SJSA1 (cell line): ENCODE measurements at places on chromosomes 6 and 20.

DNA sequence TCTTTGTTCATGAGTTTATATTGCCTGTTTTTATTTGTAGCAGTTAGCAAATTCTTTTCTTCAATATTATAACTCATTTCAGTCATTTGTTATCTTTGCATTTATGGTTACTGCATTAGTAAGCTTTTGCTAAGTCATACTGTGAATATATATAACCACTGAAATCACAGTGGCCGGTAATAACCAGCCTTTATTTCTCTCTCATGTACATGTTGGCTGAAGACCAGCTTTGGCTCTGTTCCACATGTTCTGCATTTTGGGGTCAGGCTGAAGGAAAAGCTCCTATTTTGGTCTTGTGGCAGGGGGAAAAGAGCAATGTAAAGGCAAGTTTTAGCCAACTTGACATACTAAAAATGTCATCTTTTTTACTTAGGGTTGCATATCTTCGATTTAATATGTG is 276.3 kb downstream of the BCKDHB start:
- no peak for DNase-seq
- no peak overlapping the region for H3K27ac ChIP-seq
- H3K36me3 ChIP-seq: no peaks in the 10 kb centered on the region
- H3K4me1 ChIP-seq: no peaks in the 10 kb centered on the region

DNA sequence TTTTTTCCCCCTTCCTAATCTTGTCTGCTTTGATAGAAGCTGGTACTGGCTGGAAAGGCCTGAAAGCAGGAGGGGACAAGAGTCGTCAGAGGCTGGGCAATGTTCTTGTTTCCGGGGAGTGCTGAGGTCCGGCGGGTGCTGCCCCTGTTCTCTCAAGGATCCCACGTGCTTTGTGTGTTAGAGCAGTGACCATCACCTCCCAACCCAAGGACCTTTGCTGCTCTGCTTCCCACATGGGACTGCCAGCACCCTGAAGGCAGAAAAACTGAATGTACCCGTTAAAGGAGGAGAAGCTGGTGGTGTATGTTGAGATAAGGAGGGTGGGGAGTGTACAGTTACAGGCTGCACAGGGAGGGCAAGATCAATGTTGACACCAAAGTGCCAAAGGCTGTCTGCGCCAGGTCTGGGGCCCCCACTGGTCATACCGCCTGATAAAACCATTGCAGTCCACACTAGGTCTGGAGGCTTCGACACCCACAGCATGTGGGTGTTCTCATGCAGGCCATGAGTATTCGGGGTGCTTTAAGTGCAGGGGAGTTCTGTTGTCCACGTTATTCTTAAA is 15.0 kb downstream of the C20orf173 start:
- H3K27ac ChIP-seq: no peak overlapping the region
- H3K4me1 ChIP-seq: peaks cover 8% of the 10 kb centered on the region
- no peak overlapping the region for H3K4me3 ChIP-seq
- no peak for DNase-seq

DNA sequence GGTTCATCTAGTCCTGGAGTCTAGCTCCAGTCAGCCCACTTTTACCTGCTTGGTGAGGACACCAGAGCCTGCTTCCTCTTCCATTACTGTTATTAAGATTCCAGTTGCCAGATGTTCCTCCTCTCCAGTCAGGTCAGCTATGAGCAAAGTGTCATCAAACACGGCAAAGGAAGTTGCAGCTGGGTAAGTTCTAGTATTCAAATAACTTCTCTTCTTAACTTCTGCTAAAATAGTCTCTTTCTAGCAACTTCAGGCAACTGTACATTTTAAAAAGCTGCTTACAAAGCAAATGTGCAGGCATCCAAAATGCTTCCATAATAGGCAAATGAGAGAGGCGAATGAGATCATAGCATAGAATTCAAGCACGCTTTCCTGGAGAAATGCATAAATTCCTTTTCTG is 18.4 kb upstream of the MRPS18A start:
- no peak overlapping the region for H3K27ac ChIP-seq

- no peaks in the 10 kb centered on the region for H3K27me3 ChIP-seq
- DNase-seq: no peak
- no peak overlapping the region for H3K27ac ChIP-seq
- no peaks in the 10 kb centered on the region for H3K36me3 ChIP-seq
- no peak overlapping the region for H3K4me3 ChIP-seq
Observed at GRCh38 chr6:54071821-54072340, 39.4 kb upstream of the MLIP start.

DNA sequence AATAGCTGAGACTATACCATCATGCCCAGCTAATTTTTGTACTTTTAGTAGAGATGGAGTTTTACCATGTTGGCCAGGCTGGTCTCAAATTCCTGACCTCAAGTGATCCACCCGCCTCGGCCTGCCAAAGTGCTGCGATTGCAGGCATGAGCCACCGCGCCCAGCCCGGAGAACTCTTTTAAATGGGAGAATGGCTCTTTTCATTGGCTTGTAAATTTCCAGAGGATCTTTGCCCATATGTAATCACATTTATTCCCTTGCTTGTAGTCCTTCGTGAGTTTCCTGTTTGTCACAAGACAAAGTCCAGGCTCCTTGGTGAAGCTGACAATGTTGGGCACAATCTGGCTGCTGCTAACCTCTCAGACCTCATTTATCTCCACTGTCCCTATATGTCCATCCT is 135.1 kb downstream of the CEP57L1 start:
- H3K4me1 ChIP-seq: no peaks in the 10 kb centered on the region
- H3K36me3 ChIP-seq: no peaks in the 10 kb centered on the region
- no peak overlapping the region for H3K4me3 ChIP-seq
- H3K27me3 ChIP-seq: 0 out of 2 replicates have a peak, but pooled peaks cover 3% of the 10 kb centered on the region
- no peak overlapping the region for H3K27ac ChIP-seq
- DNase-seq: no peak

DNA sequence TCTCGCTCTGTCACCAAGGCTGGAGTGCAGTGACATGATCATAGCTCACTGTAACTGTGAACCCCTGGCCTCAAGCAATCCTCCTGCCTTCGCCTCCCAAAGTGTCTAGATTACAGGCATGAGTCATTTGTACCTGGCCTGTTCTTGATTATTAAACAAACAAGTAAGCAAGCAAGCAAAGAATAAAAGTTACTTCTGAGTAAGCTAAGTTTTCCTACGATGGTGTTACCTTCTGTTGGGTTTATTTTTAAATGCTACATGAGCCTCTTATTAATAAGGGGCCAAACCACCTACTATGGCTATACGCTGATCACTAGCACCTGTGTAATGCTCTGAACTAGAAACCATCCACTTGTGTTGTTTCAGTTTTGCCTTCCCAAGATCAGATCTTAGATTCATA is 50.8 kb downstream of the IL22RA2 start:
- no peaks in the 10 kb centered on the region for H3K27me3 ChIP-seq
- H3K4me3 ChIP-seq: no peak overlapping the region
- DNase-seq: no peak
- H3K27ac ChIP-seq: no peak overlapping the region
- H3K4me1 ChIP-seq: no peaks in the 10 kb centered on the region
- no peaks in the 10 kb centered on the region for H3K36me3 ChIP-seq

GRCh38 chr6:43368259-43369160 is 937 bp downstream of the ZNF318 start:
- DNase-seq: peak; percentile 61
- peak overlapping the region; percentile 97 for H3K4me3 ChIP-seq
- peaks cover 20% of the 10 kb centered on the region for H3K36me3 ChIP-seq
- peaks cover 25% of the 10 kb centered on the region for H3K4me1 ChIP-seq
- no peaks in the 10 kb centered on the region for H3K27me3 ChIP-seq

GRCh38 chr6:29980511-29980910 is 38.2 kb downstream of the HLA-A start:
- H3K27me3 ChIP-seq: peaks cover 6% of the 10 kb centered on the region; the same call in 1 of the 2 replicates
- no peaks in the 10 kb centered on the region for H3K36me3 ChIP-seq
- H3K27ac ChIP-seq: no peak overlapping the region
- no peak for DNase-seq
- no peak overlapping the region for H3K4me3 ChIP-seq

DNA sequence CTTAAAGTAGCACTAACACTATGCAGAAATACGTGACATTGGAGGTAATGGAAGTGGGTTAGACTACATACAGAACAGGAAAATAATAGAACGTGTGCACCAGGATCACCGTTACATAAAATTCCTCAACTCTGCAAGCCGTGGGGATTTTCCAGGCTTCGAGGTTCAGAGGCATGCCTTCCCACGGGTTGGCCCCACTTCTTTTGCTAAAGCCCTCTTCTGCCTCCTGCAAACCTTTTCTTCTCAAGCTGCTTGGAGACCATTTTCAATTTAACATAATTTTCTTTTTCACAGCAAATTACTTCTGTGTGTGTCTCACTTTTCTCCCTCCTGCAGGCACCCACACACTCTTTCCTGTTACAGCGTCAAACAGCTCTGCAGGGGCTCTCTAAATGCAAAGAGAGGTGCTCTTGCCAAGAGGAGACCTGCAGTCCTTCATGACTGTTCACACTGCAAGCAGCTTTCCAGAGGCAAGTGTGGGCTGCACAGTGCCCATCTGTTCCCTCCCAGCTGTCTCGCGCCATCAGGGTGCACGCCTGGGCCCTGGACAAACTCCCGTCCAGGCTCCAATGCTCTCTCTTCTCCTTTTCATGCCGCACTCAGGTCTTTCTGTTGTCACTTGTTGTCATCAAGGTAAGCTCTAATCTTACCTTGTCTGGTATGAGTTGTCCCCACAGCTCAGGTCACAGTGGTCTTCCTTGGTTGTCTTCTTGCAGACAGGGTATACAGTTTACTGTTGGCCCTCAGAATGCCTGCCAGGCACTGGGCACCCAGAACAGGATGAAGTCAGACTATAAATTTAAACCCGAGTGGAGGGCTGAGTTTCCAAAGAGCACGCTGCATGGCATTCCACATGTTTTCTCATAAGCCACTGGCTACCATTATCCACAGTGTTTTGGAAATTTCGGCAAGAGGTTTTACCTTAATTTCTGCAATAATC is 164.8 kb upstream of the GGTLC1 start:
- H3K27ac ChIP-seq: no peak overlapping the region
- H3K36me3 ChIP-seq: no peaks in the 10 kb centered on the region
- DNase-seq: no peak
- H3K4me1 ChIP-seq: peaks cover 8% of the 10 kb centered on the region
- no peak overlapping the region for H3K4me3 ChIP-seq
- H3K27me3 ChIP-seq: no peaks in the 10 kb centered on the region

DNA sequence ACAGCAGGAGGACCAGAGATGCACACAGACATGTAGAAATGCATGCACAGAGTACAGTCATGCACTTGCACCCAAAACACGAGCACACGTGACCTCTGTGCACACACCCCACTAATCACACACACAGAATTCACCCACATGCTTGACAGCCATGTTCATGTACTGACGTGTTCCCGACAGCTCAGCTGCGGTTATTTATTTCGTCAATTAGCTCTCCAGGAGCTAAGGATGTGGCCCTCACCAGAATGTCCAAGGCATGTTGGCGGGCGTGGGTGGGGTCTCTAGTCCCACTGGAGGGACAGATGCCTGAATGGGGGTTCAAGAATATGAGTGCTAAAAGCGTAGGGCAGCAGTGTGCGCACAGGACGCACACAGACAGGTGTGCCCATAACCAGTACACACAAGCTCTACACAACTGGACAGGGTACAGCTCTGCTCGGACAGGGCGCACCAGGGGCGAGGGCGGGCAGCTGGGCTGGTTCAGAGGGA is 571 bp upstream of the PRPF6 start:
- peaks cover 35% of the 10 kb centered on the region for H3K4me1 ChIP-seq
- H3K27ac ChIP-seq: no peak overlapping the region
- no peak for DNase-seq
- H3K27me3 ChIP-seq: peaks cover 6% of the 10 kb centered on the region; the same call in 1 of the 2 replicates
- H3K4me3 ChIP-seq: peak overlapping the region; percentile 61

GRCh38 chr20:33191484-33191883 is 23.5 kb downstream of the BPIFA2 start:
- H3K27me3 ChIP-seq: peaks cover 20% of the 10 kb centered on the region
- no peaks in the 10 kb centered on the region for H3K4me1 ChIP-seq
- no peak overlapping the region for H3K4me3 ChIP-seq
- no peak for DNase-seq
- H3K36me3 ChIP-seq: no peaks in the 10 kb centered on the region
- no peak overlapping the region for H3K27ac ChIP-seq
